ENCODE measurements at places on chromosomes 3 and 15. TPM values are rescaled to one million over a fixed set of nuclear protein-coding genes. Genes with fewer than 3 reads are reported as not detected.

The CD276 gene
- total RNA-seq, result 2.4 TPM

DNA sequence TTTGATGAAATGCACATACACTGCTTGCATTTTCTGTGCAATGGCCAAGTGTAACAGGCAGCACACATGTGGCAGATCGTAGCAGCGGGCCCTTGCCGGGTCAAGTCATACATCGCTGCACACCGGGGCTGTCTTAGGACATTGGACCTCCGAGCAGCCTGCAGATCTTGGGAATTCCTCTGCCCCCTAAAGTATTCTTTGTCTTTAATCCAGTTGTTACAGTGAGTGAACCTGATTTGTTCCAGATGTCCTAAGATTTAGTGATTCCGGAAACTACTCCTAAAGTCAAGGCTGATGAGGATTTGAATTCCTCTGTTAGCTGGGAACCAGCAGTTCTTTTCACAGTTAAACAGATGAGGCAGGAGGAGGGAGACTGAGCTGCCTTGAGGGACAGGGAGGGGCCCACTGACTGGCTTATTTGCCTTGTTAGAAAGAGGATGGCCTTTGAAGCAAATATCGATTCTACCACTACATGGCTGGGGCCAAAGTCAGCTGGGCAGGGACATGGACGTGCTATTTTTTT, 190.7 kb upstream of the CTDSPL start:
- no peak for DNase-seq

DNA sequence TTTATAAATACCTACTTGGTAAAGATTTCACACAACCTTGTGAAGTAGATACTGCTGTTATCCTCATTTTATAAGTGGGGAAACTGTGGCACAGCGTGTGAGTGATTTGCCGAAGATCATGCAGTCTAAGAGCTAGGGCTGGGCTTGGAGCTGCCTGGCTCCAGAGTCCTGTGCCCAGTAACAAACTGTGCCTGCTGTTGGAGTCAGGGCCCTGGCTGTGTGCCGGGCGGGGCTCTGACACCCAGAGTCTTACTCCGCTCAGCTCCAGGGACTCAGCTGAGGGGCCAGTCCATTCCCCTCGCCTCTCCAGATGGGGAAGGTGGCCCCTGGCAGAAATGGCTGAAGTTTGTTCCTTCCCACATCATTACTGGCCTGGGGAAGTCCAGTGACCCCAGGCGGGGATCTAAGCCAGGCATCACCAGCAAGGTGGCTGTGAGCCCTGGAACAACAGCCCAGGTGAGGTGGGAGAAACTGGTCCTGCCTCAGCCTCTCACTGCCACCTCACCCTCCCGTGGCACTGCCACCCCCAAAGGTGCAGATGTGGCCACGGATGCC, 17.3 kb upstream of the PLXNA1 start:
- DNase-seq, result no peak

The RNU5B-1 gene
- not detected for total RNA-seq
